ENCODE measurements at places on chromosomes 11 and 22.

GRCh38 chr11:26742966-26743365 lies 21.1 kb upstream of the SLC5A12 start:
- no peak for DNase-seq

DNA sequence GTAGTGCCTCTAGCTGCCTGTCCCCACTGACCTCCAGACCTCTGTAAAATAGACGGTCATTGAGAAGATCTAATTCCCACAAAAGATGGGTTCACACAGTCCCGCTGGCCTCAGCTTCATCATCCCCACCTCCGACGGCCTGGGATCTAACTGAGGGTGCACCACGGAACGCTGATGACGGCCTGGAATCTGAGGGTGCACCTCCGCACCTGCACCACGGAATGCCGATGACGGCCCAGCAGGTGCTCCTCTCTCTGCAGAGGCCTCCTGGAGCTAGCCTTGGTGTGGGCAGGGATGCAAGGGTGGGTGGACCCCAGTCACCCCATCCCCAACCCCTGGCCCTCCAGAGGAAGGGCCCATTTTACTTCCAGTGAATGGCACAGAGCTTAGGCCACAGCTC lies 77.3 kb downstream of the PHF21B start:
- no peak for DNase-seq

DNA sequence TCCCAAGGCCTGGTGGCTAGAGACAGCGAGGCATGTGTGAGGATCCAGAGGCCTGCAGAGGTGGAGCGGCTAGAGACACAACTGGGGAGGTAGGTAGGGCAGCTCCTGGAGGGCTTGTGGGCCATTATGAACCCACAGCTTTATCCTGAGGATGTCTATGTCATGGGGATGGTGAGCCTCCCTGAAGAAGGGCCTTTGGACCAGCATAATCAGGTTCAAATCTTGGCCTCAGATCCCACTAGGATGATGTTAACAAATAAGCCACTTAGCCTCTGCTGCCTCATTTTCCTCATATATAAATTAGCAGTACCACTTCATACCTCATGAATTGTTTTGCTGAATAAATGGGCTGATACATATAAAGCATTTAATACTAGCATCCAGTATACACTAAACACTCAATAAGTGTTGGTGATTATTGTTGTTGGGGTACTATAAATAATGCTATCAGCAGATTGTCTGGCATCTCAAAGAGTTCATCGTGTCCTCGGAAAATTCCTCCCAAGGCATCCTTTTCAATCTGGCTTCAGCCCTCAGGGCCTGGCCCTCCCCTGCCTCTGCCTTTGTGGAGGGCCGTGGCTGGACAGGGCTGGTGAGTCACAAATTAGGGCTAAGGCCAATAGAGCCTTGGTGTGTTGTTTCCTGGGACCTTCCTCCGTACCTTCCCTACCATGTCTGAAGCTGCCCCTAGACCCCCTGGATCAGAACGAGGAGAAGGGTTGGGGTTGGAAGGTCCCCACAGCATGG lies 30.9 kb upstream of the LRRC32 start:
- no peak for DNase-seq

GRCh38 chr22:32265882-32266767 lies 11.0 kb upstream of the SLC5A4 start:
- no peak for DNase-seq

GRCh38 chr11:81787584-81788049 lies 946.0 kb downstream of the FAM181B start:
- DNase-seq, result no peak

GRCh38 chr22:40414838-40415505 lies 44.6 kb downstream of the SGSM3 start:
- peak; percentile 76 for DNase-seq

GRCh38 chr22:45867118-45867905 lies 109.7 kb downstream of the WNT7B start:
- peak; percentile 87 for DNase-seq

- no peak for DNase-seq
Observed at GRCh38 chr11:130531061-130531460, 82.6 kb downstream of the ADAMTS15 start.

DNA sequence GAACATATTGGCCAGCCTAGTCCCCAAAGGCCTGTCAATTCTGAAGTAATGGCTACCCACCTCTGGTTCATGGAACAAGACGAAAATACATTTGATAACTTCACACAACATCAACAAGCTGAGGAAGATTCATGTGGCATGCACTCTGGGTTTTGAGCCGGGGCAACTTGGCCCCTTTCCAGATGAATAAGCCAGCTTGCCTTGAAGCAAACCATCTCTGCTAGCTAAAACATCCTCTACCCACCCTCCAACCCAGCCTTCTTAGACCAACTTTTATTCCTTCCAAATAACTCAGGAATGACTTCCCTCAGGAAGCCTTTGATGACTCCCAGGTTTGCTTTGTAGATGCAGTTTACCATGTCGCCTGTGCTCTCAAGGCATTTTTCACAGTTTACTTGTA lies 94.4 kb downstream of the SLC1A2 start:
- DNase-seq, result no peak
